ENCODE measurements at places on chromosomes 11 and 22.

GRCh38 chr11:1876361-1877063 lies 15.2 kb downstream of the PRR33 start:
- no peak for DNase-seq

DNA sequence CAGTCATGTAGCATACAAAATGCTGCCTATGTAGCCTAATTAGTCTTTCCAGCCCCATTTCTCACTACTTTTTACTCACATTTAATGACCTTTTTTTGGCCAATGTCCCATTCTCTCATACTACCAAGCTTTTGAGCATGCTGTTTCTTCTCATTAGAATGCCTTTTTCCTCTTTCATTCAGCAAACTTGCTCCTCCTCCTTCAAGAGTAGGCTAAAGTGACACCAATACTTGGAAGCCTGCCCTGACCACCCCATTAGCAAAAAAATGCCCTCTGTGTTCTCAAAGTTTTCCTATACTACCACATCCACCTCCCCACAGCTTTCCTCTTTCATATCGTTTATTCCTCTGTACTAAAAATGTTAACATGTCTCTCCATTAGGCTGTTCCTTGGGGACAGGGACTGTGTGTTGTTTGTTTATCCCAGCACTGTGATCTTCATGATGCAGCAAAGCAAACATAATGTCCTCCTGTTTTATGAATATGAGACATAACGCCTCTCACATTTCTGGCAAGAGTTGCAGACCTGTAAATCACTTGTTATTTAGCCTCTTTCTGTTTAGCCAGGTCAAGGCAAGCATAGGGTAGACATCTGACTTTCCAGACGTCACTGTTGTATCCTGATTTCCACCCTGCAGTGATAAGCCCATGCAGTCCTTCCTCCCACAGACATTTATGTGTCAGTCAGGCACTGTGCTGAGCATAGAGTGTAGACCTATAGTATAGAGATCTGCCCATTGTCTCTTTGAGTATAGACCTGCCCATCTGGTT lies 62.0 kb upstream of the UCP3 start:
- no peak for DNase-seq

GRCh38 chr11:28794405-28794804 lies 686.2 kb downstream of the METTL15 start:
- DNase-seq, result no peak

- no peak for DNase-seq
Observed at GRCh38 chr11:133952199-133953190, 4.3 kb downstream of the IGSF9B start.

DNA sequence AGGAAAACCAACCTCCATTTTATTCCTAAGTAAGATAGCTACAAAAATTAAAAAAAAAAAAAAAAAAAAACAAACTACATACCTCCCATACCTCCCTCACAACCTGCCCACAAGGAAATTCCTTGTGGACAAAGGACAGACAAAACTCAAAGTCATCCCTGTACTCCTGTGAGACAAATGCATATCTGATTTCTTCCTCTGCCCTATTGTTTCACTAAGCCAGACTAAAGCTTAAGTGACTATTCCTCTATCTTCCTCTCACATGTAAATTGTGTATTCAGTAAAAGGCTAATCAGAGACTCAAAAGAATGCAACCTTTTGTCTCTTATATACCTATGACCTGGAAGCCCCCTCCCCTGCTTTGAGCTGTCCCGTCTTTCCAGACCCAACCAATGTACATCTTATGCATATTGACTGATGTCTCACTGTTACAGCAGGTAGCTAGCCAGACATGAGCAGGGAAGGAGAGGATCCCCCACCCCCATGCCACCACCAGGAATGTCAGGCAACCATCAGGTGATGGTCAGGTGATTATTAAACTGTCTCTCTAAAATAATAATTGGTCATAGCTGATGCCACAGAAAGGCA lies 289.4 kb downstream of the SBF2 start:
- DNase-seq, result no peak

Measured in retinal pigment epithelial cell (primary cell).